DMS53 (cell line): ENCODE measurements at places on chromosomes 3 and 15.

- DNase-seq, result no peak
These were observed 33.0 kb downstream of the ANP32A start for GRCh38 chr15:68787609-68788263.

GRCh38 chr15:90581771-90582352 is 52.1 kb downstream of the CRTC3 start:
- no peak for DNase-seq

DNA sequence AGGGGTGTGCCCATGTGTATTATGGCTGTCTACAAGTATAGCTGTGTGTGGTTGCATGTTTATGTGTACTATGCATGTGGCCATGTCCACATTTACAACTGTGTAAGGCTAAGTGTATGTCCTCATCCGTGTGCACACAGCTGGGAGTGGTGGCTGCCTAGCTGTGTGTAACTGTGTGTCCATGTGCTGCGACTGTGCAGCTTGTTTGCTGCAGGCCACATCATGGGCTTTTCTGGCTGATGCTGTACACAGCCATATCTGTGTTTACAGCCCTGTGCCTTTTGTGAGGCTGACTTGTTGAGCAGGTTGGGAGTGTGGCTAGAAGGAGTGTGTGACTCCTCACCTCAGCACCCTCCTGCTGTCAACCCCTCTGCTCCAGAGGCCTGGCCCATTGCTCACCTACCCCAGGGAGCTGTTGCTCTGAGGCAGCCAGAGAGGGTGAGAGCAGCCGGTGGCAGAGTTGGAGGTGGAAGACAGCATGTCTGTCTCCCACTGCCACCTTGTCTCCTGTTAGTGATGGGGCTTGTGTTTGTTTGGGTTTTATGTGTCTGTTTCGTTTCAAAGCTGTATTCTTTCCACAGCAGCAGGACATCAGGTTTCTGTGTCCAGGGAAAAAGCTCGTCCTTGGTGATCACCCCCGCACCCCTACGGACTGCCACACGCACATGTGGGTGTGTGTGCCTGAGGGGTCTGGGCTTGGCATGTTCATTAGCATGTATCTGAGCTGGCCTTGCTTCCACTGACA is 1.4 kb upstream of the GRM2 start:
- DNase-seq, result no peak

GRCh38 chr3:160409812-160410610 is 10.6 kb downstream of the SMC4 start:
- no peak for DNase-seq

DNA sequence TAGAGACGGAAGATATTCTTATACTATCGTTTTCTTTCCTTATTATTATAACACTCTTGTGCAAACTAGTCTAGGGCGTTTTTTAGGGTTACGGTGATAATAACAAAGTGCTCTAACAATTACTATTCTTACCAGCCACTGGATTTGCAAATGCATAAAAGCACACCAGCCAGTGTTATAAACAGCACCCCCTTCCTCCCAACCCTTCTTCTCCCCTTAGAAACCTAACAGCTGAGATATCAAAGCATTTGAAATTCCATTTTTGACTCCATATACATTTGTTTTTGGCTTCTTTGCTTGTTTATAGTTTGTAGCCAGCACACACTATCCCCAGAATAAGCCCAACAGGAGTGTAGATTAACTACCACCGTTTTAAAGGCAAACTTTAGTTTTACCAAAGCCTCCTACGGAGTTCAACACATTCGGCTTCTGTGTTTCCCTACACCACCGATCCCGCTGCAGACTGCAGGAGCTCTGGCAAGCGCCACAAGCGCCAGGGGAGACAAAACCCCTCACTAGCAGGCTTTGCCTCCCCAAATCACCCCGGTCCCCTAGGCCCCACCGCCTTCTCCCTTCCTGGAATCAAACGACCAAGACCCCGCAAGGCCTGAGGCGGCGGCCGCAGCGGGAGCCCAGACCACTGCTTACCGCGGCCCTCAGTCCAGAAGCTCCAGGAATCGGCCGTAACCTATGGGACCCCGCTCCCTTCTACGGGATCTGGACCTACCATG is 461 bp downstream of the COPB2 start:
- DNase-seq, result peak; percentile 52

DNA sequence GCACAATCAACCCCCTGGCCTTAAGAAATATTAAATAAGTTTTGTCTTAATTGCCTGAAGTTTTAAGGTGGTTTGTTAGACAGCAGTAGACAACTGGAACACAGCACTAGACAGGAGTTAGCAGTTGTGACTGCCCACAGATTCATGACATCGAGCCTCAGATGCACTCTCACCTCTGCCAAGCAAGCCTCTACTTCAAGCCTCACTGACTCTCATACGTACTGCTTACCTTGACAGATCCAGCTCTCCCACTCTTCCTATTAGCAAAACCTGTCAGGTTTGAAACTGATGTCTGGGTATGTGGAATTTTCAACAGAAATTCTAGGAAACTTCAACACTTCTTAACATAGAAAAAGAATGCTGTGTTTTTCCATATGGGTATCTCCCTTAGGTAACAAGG is 382.9 kb upstream of the DPH6 start:
- no peak for DNase-seq

DNA sequence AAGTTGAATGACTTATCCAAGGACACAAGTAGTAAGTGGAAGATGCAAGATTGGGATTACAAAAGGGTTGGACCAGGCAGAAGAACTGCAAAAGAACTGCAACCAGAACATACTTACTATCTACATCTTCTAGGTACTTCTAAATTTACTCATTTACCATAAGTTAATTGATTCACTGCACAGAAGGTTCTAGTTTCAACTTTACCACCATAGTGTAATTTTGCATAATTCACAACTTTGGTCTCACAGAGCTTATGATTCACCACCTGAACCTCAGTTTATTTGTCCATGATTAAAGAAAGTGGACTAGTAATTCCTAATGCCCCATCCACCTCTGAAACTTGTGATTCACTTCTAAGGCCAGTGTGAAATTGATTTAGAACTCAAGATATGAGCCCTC is 236.8 kb upstream of the UBE2E2 start:
- DNase-seq, result no peak

DNA sequence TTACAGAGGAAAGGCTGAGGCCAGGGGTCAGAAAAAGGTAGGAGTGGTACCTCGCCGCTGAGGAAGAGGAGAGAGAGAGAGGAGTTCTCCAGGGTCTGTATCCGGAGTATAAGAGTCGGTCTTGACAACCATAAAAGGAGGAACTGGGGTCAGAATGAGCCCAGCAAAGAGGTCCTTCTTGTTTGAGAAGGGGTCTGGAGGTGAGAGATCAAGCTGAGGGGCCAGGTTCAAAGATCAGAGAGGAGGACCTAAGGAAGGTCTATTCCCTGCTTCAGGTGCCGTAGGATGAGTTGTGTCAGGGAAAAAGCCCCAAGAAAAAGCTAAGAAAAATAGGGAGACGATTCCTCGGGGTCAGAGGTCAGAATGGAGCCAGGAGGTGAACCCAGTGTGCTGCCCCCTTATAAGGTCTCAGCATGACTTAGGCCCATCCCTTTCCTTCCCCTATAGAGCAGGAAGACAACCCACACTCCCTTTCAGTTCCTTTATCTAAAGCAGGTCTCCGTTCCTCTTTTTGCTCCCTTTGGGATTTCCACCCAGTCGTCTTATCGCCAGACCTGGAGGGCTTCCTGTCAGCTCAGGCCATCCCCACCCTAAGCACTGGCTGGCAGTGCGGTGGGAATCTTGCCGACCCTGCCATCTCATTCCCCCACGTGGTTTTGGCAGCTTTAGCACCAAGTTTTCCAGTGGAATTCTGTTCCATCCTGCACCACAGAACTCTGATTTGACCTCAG is 651 bp downstream of the MTMR14 start:
- no peak for DNase-seq

DNA sequence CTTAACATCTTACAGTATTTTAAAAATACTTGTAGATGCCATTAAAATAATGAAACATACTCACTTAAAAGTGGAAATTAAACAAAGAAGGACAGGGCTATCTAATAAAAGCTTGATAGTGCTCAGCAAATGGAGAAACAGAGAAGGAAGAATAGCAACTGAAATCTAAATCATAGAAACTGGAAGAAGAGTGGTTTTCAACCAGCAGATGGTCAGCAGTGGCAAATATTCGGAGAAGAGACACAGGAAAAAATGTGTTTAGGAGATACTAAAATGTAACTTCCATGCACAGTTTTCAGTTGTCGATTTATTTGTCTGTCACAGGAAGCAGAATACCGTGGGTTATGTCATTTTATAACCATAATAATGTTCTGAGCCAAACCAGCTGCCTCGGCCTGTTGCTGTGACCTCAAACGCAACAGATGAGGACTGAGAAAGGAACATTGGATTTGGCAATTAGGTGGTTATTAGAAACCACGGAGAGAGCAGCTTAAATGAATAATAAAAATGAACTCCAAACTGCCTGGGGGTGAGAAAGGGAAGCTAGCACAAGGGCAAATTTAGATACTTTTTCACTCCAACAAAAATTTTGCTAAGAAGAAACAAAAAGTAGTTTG is 246.6 kb upstream of the KCNMB2 start:
- no peak for DNase-seq

GRCh38 chr3:157067114-157067513 is 92.8 kb downstream of the CCNL1 start:
- no peak for DNase-seq

GRCh38 chr3:12752809-12753208 is 6.2 kb downstream of the TMEM40 start:
- peak; percentile 3 for DNase-seq

- DNase-seq, result peak; percentile 79
These were observed 6.2 kb downstream of the PAK6 start for GRCh38 chr15:40244961-40245523.

GRCh38 chr15:78149805-78150751 is 916 bp downstream of the IDH3A start:
- peak; percentile 69 for DNase-seq

DNA sequence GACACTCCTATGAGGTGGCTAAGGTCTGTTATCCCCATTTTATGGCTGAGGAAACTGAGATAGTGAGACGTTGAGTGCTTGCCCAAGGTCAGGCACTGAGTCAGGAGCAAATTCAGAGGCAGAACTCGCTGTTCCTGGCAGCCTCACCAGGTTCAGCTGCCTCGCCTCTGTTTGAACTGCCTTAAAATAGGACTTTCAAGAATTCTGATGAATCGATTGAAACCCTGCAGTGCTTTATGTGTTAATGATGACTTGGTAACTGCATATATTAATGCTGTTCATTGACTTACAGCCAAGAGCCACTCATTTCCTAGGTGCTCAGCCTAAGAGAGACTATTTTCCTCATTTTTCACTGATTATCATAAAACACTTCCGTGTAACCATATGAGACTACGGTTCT is 79.5 kb upstream of the BHLHE40 start:
- no peak for DNase-seq

DNA sequence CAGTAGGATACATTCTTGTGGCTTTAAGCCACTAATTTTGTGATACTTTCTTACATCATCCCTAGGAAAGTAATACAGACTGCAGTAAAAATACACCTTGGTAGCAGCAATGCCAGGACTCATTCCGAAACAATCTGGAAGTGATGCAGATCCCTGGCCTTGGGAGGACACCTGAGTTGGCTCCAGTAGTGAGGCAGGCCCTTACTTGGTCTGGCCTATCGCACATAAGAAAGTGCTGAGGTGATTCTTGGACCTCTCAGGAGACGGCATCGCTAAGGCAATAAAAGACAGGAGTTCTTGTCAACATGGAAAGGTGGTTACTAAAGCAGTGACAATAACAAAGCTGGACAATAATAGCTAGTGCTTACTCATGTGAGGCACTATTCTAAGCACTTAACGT is 126.5 kb downstream of the SUCNR1 start:
- DNase-seq, result no peak

DNA sequence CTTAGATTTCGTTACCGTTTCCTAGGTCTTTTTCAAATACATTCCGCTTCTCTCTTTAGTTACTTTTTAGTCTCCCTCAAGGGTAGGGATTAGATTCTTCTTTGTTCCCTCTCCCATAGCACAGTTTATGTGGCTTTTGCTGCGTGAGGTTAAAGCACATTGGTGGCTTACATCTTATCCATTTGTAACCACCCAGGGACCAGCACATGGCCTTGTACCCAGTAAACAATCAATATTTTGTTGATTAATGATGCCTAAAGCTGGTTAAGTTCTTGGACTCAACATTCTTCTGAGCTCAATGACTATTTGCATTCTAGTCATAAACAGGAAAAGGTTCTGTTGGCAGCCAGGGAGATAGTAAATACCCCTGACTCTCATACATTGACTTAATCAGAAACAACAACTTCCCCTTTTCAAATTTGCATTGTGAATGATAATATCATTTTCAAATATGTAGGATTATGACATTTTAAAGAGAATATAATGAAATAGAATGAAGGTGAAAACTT is 60.2 kb downstream of the CACNA1D start:
- DNase-seq, result no peak

GRCh38 chr3:50204804-50205412 is at the start of gene SLC38A3:
Gene SLC38A3 (plus strand): TSS chr3:50205271. CDS start chr3:50214200, 8,929 bp downstream.
- DNase-seq, result peak; percentile 50
